ENCODE measurements at places on chromosomes 1 and 21. TPM values are rescaled to one million over a fixed set of nuclear protein-coding genes. Genes with fewer than 3 reads are reported as not detected.

Gene ASAP3
- 46.9 TPM for total RNA-seq

Gene ZNF695
- total RNA-seq = 0.82 TPM

Gene SLFNL1
- 0.09 TPM for total RNA-seq

Gene SRSF10
- 86.4 TPM for total RNA-seq

Gene NBPF6
- total RNA-seq = not detected

Gene FCRLA
- not detected for total RNA-seq

Gene KIAA0319L
- total RNA-seq = 36.2 TPM

Gene MPL
- total RNA-seq = not detected

Gene NEK2
- total RNA-seq = not detected
